Putamen (tissue), 1 donor: ENCODE measurements at places on chromosomes 5 and 9.

DNA sequence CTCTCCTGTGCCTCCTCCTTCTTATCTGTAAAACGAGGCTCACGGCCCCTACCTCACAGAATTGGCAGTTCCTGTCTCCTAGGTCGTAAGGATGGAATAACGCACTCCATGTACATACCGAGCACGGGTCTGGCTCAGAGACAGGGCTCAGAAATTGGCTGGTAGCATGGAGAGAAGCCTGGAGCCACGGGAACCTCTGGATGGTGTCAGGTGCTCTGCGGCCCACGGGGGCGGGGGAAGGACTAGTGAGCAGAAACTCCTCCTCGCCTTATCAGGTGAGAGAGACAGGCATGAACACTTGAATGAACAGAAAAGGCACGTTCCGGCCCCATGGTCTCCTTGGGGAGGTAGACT is 15.4 kb upstream of the C5orf47 start:
- no peak for DNase-seq

- DNase-seq, result no peak
Observed at GRCh38 chr5:37514946-37515345, 135.8 kb downstream of the WDR70 start.

GRCh38 chr5:18607570-18607969 is 973.3 kb downstream of the TAF11L14 start:
- DNase-seq, result no peak

DNA sequence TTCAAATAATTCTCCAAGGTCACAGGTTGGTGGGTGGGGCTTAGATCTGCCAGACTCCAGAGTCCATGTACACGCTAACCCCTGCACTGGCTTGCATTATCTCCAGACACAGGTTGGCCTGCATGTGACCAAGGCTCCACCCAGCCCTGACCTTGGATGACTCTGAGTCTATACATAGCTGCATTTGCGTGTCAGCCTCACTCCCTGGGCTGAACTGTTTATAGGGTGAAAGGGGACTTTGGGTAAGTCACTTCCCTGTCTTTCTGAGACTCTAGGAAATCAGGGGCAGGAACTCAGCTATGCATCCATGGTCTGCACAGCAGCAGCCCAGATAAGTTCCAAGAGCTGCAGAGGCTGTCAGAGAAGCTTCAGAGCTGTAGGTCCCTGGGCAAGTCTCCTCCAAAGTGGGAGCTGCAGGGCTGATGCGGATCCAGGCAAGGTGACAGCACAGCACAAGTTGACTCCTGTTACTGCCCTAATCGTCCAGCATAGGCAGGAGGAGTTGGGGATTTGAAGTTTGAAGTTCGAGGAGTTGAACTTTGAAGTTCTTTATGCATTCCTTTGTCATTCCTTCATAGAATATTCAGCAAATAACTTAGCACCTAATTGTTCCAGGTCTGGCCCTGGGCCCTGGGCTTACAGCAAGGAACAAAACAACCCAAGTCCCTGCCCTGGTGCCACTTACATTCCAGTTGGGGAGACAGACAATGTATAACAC is 53.4 kb downstream of the SLC22A5 start:
- no peak for DNase-seq

DNA sequence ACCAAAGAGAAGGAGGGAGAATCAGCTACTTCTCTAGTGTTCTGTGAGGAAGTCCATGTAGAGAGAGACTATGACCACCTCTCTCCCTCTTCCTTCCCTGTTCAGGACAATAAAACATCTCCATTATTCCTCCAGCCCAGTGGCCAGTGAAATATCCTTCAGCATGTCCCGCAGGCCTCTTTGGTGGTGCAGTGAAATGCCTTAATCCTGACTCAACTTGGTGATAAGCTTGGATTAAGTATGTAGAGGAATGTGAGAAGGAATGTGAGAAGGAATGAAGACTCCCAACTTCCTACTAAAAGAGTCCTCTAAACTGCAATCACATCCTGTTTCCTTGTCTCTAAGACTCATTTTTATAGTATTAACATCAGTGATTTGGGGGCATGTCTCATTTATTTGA is 167.3 kb downstream of the TRPM3 start:
- DNase-seq, result no peak
